ENCODE measurements at places on chromosomes 11 and 22. TPM values are rescaled to one million over a fixed set of nuclear protein-coding genes. Genes with fewer than 3 reads are reported as not detected.

DNA sequence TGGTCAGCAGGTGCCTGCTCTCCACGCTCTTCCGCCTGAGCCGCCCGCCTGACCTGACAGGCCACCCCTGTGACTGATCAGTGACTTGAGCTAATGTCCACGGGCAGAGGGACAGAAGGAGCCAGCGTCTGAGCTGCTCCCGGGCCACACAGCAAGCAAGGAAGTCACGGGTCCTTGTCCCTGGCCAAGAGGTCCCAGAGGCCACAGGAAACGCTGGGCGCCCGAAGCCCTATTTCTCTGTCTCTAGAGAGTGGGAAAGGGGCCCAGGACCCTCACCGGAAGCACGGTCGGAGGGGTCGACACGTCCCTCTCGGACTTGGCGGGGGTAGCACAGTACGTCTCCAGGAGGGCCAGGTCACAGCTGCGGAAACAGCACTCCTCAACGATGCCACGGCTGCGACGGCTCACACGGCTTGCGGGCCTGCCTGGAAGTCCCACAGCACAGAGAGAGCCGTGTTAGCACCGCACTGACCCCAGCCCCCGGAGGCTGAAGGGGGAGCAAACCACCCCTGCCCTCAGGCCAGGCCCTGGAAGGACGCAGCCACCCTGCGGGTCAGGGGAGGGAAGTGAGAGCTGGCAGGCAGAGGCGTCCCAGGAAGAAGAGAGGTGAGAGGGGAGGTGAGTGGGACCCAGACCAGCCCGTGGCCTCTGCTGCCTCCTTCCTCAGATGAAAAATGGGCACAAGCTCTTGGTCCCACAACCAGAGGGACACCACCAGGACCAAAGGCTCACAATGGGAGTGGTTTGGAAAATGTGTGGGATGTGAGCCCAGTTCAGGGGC lies 5.8 kb downstream of the IGF2 start:
- no peak for DNase-seq

DNA sequence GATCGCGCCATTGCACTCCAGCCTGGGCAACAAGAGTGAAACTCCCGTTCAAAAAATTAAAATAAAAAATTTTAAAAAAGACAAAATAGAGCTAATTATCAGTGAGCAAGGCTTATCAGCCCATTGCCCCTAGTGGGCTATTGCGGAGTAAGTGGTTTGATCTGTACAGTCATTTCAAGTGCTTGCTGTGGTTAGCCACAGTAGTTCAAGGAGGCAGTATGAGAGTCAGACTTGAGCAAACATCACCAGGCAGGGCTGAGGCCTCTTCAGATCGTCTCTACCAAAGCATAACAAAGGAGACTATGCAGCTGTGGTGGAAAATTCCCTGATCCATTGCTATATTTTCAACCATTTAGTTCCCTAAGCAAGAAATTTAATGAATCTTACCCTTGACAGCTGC lies 4.3 kb upstream of the SBF2 start:
- DNase-seq: peak; percentile 57

DNA sequence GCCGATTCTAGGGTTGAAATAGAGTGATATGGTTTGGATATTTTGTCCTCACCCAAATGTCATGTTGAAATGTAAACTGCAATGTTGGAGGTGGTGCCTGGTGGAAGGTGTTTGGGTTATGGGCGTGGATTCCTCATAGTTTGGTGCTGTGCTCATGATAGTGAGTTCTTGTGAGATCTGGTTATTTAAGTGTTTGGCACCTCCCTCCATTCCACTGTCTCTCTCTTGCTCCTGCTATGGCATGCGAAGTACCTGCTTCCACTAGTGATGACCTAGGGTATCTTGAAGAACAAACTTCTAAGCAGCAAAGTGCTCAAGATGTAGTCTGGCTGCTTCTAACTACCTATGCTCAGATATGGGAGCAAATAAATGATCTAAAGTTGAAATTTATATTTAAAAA lies 56.0 kb upstream of the TSPAN18 start:
- no peak for DNase-seq

KDM4D gene
- 0.44 TPM for total RNA-seq

DNA sequence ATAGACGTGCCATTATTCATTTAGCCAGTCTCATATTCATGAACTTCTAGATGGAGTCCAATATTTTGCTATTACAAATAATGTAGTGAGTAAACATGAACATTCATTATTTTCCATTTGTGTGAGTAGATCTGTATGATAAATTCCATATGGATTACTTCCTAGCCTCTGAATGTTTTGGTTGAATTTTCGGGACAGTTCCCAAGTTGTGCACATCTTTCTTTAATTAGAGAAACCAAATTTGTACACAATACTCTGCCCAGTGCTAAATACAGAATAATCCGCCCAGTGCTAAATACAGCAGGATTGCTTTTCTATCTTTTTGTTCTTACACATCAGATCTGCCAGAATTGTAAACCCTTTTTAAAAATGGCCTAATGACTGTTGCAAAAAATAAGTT lies 17.1 kb upstream of the APLP2 start:
- DNase-seq: no peak

All from B cell (primary cell).